ENCODE measurements at places on chromosomes 3 and 15.

DNA sequence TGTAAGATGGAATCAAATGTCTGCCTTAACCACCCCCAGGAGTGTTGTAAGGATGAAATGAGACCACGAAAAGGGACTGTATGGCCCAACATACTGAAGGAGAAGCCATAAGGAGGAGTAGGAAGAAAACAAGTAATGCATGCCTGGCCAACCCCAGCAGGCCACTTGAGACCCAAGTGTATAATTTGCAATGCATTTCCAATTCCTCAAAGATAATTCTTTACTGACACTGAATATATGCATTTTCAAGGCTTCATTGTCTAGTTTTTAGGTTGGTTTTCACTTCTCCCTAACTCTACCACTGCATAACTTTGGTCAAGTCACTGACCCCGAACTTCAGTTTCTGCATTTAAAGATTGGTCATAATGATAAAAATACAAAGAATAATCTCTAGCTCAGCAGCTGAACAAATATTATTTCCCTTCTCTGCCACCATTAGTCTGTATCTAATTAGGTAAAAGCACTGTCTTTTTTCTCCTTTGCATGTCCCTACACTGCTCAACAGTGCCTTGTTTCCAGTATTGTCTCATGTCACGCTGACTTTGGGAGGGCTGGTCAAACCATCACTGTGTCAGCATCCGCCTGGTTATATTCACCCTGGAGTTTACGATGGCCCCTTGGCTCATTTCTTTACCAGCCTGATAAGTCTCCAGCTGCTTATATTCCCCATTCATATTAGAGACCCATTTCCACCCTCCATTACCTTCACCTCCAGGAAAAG lies 378.6 kb downstream of the NTRK3 start:
- no peak for DNase-seq

- DNase-seq = no peak
Measured at GRCh38 chr15:31306426-31307269, 20.0 kb upstream of the KLF13 start.

DNA sequence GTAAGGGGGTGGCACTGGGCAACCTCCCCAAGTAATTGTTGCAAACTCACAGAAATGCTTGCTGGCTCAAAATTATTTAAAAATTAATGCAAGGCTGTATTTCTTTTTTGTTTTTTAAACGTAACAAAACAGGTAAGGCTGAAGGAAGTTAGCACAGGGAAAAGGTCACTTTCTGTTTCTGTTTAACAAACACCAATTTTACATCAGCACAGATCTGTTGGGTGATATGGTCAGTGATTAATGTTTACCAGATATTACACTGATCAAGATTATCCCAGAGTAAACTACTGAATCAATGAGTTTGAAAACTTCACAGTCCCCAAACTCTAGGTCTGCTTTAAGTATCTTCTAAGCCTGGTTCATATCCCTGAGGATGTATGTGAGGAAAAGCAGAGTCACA lies 558.0 kb downstream of the FOXP1 start:
- no peak for DNase-seq

- DNase-seq = no peak
Measured at GRCh38 chr15:41888662-41889253, 5.1 kb downstream of the SPTBN5 start.

DNA sequence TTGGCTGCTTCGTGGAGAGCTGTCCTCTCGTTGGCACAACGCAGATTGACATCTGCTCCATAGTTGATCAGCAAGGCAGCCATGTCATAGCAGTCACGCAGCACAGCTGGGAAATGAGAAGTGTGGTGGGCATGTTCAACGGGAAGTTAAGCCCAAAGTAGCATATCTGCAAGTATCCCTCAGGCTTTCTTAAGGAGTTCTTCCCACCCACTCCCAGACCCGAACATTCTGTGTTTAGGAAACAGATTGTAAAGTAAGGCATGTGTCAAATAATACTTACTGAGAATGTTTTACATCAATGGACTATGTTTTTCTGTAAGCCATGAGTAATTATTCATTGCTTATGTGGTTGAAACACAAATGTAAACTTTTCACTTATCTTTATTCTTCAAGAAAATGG lies 9.2 kb downstream of the ASB14 start:
- no peak for DNase-seq

DNA sequence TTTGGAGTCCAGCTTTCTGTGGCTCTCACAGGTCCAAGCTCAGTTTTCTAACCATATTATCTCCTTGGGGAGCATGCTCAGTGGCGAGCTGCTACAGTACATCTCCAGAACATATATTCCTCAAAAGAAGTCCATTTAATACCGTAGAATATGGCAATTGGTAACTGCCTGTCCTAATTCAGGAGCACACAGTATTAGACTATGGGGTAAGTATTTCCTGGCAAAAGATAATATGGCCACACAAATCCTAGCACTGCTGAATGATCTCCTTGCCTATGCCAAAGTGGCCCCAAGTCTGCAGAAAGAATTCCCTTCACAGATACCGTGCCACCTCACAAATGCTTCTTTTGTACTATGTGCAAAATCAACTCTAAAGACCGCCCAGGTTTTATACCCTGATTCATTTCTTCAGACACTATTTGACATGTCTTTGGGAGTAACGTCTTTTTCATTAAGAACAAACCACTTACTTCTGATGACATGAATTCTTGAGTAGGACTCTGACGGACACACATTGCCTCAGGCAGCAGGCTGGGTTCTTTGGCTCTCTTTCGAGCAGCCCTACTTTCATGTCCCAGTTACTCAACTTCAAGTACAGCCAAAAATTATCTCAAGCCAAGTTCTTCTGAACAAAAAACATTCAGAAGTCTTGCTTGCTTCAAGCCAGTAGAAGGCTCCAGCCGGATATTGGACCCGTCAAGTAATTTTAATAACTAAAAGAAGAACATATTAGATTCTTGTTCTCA lies 368.3 kb upstream of the DCBLD2 start:
- DNase-seq = no peak

GRCh38 chr15:34154725-34155204 lies 52.9 kb downstream of the PGBD4 start:
- peak; percentile 3 for DNase-seq

- DNase-seq = no peak
Measured at GRCh38 chr15:70214276-70214675, 116.6 kb upstream of the TLE3 start.

- DNase-seq = no peak
Measured at GRCh38 chr3:49721896-49722781, 1.6 kb downstream of the GMPPB start.

GRCh38 chr3:106534206-106534605 lies 665.4 kb upstream of the CBLB start:
- peak; percentile 64 for DNase-seq

DNA sequence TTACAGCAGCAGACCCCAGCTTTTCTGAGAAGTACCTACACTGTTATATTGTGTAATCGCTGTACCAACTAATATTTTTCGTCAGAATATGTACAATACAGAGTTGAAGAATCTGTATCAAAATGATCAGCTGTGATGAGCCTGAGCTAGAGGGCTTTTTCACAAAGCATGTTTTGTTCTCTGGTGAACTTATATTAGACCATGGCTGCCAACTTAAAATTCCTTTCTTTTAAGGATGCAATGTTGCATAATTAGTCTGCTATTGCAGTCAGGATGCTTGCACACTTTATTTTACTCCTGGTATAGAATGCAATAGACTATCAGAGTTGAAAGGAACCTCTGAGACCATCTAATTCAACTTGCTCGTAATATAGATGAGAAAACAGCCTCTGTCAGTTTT lies 127.8 kb downstream of the RBMS3 start:
- DNase-seq = no peak

GRCh38 chr3:157610876-157611535 lies 107.8 kb upstream of the VEPH1 start:
- no peak for DNase-seq

DNA sequence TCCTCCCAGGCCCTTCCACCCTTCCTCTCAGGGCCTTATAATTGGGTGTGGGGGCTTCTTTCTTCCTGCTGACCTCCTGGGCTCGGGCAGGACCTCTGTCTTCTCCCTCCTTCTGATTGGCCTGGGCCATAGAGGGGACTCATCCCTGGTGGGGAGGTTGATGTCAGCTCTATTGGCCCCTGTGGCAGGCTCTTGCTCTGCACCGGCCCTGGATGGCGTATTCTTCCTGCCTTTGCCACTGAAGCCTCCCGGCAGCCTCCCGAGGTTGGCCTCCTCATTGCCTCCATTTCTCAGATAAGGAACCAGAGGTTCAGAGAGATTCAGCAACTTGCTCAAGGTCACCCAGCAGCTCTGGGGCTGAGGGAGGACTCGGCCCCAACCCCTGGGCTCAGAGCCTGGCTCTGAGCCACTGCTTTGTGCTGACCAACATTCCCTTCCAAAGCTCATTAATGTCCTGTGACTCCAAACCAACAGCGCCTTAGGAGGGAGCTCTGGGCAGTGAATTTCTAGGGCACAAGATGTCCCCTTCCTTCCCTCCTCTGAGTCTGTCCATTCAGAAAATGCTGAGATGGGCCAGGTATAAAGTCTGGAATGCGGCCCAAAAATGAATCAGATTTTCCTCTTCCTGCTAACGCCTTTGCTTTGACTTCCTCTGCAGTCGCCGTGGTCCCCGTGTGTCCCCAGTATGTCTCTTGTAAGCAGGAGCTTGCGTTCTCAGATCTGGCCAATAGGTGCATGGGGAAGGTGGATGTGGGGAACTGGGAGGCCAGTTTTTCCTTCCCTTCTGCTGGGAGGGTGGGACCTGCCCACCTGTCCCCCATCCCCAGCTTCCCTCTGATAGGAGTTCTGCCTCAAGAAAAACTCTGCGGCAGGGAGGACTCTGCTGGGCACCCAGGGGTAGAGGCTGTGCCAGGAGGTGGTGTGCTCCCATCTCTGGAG lies 74.2 kb downstream of the HMCES start:
- peak; percentile 45 for DNase-seq

DNA sequence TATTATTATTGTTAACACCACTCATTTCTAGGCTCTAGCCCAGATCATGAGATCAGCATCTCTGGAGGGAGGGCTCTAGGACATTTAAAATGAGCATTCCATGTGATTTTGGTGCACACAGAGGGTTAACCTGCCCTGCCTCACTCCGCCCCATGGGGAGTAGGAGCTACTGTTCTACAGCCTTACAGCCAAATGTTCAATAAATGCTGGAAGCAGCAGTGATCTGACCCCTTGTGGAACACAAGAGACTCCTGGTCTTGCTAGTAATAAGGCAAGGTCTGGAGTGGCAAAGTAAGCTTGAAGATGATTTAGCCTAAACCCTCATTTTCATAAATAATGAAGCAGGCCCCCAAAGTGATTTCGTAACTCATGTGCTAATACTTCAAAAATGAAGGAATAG lies 166.4 kb upstream of the EOMES start:
- DNase-seq = no peak

GRCh38 chr15:68930268-68931022 lies at the start of gene SPESP1:
Gene SPESP1 (plus strand): TSS chr15:68930525. CDS start chr15:68930654, 129 bp downstream.
- no peak for DNase-seq

GRCh38 chr3:78088006-78088405 lies 1048.1 kb downstream of the ROBO2 start:
- DNase-seq = no peak

GRCh38 chr3:172218350-172219323 lies 179.3 kb downstream of the FNDC3B start:
- DNase-seq = no peak

DNA sequence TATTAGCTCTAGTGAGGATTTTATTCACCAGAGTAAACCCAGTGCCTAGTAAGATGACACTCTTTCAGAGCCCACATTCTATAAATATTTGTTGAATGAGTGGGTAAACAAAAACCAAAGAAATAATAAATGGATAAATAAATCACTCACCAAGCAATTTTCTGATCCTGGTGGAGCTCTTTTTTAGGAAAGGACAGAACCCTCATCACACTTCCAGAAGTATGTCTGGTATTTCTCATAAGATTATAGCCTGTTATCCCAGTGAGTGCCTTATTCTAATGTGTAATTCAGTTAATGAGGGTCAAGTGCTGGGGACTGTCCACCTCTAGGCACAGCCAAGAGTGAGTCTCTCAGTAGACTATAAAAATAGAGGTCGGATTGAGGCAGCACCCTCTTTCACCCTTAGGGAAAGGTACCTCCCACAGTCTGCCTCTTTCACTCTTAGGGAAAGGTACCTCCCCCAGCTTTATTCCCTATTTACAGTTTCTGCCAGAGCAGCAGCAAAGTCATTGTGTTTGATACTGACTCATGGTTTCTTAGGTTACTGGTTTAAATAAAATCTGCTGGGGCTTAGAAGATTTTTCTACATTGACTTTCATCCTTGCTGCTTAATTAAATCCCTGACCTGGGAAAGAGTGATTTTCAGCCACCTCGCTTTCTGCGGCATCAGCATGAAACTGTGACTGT lies 145.0 kb downstream of the STAC start:
- no peak for DNase-seq

DNA sequence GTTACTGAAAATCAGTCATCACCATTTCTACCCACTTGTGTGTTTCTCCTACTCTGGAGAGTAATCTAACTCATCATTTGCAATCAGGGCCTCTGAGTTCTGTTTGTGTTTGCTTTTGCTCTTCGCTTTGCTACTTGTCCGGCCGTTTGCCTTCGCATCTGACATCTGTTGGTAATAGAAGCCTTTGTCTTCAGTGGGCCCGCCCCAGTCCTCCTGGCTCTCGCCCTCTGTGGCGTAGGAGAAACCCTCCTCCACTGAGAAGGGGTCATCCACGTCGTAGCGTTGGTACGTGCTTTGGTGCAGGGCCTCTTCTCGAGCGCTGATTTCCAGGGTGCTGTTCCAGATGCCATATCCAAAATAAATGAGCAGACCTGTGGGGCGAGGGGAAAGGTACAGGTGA lies 48.3 kb downstream of the CLDN11 start:
- DNase-seq = no peak

DNA sequence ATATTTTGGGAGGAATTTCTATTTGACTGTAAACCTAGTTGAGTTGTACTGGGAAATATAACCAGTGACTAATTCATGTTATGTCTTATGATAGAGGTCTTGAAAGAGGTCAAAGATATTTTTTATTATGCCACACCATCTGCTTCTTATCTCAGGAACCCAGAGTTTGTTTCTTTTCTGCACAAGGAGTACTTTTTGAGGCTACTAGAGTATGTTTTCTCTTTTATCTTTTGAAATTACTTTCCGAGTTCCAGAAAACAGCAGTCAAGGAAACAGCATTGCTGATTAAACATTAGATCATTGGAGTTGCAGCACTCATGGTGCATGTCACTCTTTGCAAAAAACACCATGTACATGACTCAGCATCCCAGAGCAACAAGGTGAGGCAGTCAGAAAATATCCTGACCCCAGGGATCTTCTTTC lies 645.8 kb upstream of the NR2F2 start:
- DNase-seq = peak; percentile 21

All from Calu3 (cell line).